ENCODE measurements at places on chromosomes 11 and 22.
A peak's percentile ranks its signal among the peaks of the same experiment; 100 is the strongest.

DNA sequence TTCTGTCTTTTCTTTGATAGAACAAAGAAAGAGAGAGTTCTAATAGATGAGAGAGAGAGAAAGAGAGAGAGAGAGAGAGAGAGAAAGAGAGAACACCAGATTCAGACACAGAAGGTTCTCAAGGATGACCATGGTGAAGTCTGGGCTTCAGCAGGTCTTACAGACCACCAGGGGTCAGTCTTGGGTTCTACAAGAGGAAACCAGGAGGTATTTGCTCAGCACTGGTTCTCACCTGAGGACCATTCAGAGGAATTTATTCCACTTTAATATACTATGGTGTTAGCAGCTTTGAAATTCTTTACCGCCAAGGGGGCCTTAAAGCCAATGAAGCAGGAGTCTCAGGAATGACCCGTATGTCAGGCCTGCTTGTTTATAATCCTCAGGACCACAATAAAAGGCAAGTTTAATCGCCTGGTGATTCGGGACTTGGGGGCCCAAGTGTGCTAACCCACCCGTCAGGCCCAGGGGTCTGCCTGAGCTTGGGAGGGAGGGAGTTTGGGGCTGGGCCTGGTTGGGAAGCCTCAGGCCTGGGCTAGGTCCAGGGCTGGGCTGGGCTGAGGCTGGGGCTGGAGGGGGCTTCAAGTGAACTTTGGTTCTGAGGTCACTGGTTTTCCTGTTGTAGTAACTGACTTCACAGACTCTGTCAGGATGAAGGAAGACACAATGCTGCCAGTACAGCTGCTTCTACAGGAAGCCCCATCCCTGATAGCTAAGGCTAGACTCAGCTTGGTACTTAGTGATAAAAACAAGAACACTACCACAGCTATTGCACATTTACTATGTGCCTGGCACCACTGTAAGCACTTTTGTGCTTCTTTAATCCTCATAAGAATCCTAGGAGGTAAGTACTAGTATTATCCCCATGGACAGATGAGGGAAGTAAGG, 179.2 kb upstream of the ZBED5 start:
- H3K4me3 ChIP-seq: no peak overlapping the region
- H3K4me1 ChIP-seq: peaks cover 18% of the 10 kb centered on the region
- H3K36me3 ChIP-seq: no peaks in the 10 kb centered on the region
- peak; percentile 86 for DNase-seq
- no peaks in the 10 kb centered on the region for H3K27me3 ChIP-seq
- H3K27ac ChIP-seq: no peak overlapping the region

DNA sequence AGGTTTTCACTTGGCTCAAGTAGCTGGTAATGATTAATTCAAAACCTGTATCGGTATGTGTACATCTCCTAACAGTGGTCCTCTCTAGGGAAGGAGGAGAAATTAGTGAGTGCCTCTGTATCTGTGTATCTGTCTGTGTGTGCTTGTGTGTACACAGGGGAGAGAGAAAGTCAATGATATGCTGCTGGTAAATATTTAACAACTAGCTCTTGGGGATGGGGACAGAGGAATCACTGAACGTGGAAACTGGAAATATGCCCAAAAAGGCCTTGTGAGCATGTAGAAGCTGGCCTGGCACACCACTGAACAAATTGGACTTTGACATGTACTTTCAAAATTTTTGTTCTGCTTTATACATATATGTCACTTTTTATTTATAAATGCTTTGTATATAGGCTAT, 214.0 kb upstream of the SYN3 start:
- no peaks in the 10 kb centered on the region for H3K27me3 ChIP-seq
- H3K4me1 ChIP-seq: peaks cover 20% of the 10 kb centered on the region
- DNase-seq: no peak

DNA sequence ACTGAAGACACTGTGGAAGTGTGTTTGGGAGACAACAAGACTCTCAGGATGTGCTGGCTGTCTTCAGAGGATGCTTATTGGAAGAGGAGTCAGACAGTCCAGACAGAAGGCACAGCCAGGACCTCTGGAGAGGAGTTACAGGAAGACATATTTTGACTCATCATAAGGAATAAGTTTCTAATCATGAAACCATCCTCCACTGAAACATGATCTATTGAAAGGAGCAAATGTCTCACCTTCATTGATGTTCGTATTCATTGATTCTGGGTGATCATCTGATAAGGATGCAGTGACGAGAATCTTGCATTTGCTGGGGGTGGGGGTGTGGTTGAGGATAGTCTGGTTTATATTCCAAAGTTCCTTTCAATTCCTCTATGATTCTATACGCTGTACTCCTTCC, 2.5 kb upstream of the CXCR5 start:
- no peak for DNase-seq
- no peak overlapping the region for H3K27ac ChIP-seq
- H3K36me3 ChIP-seq: no peaks in the 10 kb centered on the region
- H3K27me3 ChIP-seq: no peaks in the 10 kb centered on the region

DNA sequence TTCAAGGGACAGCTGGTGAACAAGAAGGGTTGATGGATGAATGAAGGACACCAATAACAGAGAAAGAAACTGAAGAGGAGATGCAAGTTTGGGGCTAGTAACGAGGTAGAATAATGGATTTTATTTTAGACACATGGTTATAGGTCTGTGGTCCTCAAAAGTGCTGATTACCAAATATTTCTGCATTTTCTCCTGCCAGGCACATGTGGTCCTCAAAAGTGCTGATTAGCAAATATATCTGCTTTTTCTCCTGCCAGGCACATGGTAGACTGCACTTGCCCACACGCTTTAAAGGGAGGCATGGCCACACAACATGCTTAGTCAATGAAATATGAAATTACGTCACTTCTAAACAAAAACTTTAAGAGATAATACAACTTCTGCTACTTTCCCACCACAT, 373.1 kb upstream of the SYN3 start:
- no peak for DNase-seq
- H3K27ac ChIP-seq: no peak overlapping the region
- no peaks in the 10 kb centered on the region for H3K36me3 ChIP-seq
- H3K27me3 ChIP-seq: no peaks in the 10 kb centered on the region
- no peak overlapping the region for H3K4me3 ChIP-seq

DNA sequence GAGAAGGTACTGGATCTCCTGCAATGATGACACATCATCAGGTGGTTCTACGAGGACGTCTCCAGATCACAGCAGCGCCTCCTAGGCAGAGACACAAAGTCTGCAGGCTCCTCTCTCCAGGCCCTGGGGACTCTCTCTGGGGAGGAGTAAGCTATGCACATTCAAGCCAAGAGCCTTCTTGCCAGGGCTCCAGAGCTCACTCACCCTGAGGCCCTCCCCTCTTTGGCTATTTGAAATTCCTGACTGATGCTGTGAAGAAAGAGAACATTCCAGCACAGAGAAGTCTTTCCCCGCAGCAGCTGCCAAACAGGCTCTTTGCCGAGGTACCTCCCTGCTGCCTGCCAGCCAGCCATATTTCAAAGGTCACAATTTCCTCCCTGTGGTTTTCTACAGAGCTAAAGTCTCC, 204.9 kb downstream of the CSNK2A3 start:
- H3K4me1 ChIP-seq: no peaks in the 10 kb centered on the region
- no peaks in the 10 kb centered on the region for H3K27me3 ChIP-seq

- DNase-seq: no peak
- no peaks in the 10 kb centered on the region for H3K4me1 ChIP-seq
- H3K36me3 ChIP-seq: no peaks in the 10 kb centered on the region
- no peak overlapping the region for H3K27ac ChIP-seq
Measured at GRCh38 chr11:15507592-15507991, 392.9 kb downstream of the INSC start.

- no peaks in the 10 kb centered on the region for H3K36me3 ChIP-seq
- peaks cover 13% of the 10 kb centered on the region for H3K4me1 ChIP-seq
- H3K27me3 ChIP-seq: no peaks in the 10 kb centered on the region
- no peak overlapping the region for H3K27ac ChIP-seq
Measured at GRCh38 chr11:12769834-12770345, 95.7 kb downstream of the TEAD1 start.

DNA sequence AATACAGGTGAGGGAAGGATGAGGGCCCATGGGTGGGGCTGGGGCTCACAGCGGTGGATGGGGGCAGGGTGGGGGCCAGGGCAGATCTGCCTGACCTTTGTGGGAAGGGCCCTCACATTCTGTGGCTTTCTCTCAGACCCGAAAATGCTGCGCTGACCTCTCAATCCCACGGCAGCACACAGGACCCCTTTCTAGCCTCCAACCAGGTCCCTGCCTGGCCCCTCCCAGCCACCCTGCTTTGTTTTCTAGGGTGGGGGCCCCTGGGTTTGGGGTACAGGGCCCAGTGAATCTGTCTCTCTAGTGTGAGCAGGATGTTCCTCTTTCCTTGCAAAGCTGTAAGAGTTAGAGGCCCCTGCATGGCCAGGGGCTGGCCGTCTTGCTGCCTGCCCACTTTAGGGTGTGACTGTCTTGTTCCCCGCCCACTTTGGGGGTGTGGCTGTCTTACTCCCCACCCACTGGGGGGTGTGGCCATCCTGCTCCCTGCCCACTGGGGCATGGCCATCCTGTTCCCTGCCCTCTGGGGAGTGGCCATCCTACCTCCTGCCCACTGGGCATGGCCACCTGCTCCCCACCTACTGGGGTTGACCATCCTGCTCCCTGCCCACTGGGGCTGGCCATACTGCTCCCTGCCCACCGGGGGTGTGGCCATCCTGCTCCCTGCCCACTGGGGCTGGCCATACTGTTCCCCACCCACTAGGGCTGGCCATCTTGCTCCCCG, 11.5 kb downstream of the PARVG start:
- no peak overlapping the region for H3K27ac ChIP-seq
- H3K27me3 ChIP-seq: no peaks in the 10 kb centered on the region
- no peak overlapping the region for H3K4me3 ChIP-seq
- H3K36me3 ChIP-seq: no peaks in the 10 kb centered on the region
- peaks cover 19% of the 10 kb centered on the region for H3K4me1 ChIP-seq
- peak; percentile 50 for DNase-seq

All from neural progenitor cell (in vitro differentiated cells).